Thyroid gland (tissue), 4 donors: ENCODE measurements at places on chromosomes 5 and 9.
A peak's percentile ranks its signal among the peaks of the same experiment; 100 is the strongest.

- H3K27ac ChIP-seq = peak overlapping the region; percentile 44
- H3K36me3 ChIP-seq = no peaks in the 10 kb centered on the region
- H3K4me1 ChIP-seq = peaks cover 20% of the 10 kb centered on the region
- no peaks in the 10 kb centered on the region for H3K27me3 ChIP-seq
- no peak overlapping the region for H3K4me3 ChIP-seq
These were observed 3.5 kb downstream of the RASEF start for GRCh38 chr9:83059417-83059816.

- no peaks in the 10 kb centered on the region for H3K27me3 ChIP-seq
- H3K36me3 ChIP-seq = no peaks in the 10 kb centered on the region
- no peak overlapping the region for H3K4me3 ChIP-seq
These were observed 268.2 kb downstream of the MAST4 start for GRCh38 chr5:66864240-66864884.

DNA sequence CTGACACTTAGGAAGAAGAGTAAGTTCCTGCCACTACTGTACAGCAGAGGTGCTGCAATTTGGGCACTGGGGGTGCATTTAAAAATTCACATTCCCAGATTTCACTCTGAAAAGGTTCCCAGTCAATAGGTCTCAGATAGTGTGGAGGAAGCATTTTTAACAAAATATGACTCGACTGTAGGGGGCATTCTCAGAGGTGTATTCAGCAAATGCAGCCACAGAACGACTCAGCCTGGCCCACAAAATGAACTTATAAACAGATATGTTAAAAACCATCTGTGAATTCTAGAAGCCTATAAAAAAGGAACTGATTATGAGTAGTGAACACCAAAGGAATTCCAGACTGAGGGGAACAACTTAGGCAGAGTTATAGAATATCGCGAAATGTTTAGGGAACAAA is 31.1 kb downstream of the MLLT3 start:
- no peaks in the 10 kb centered on the region for H3K27me3 ChIP-seq
- H3K4me3 ChIP-seq = no peak overlapping the region
- no peak overlapping the region for H3K27ac ChIP-seq

- peaks cover 14% of the 10 kb centered on the region for H3K4me1 ChIP-seq
- H3K27ac ChIP-seq = no peak overlapping the region
- no peaks in the 10 kb centered on the region for H3K27me3 ChIP-seq
These were observed 45.7 kb downstream of the CDK5RAP2 start for GRCh38 chr9:120534266-120534665.

GRCh38 chr5:59592101-59592500 is 301.4 kb downstream of the PDE4D start:
- no peaks in the 10 kb centered on the region for H3K36me3 ChIP-seq
- no peak for DNase-seq
- H3K27ac ChIP-seq = no peak overlapping the region
- H3K27me3 ChIP-seq = no peaks in the 10 kb centered on the region
- no peak overlapping the region for H3K4me3 ChIP-seq

GRCh38 chr9:91426123-91426745 is 2.6 kb upstream of the NFIL3 start:
- H3K27ac ChIP-seq = no peak overlapping the region
- H3K36me3 ChIP-seq = no peaks in the 10 kb centered on the region
- peaks cover 13% of the 10 kb centered on the region for H3K4me1 ChIP-seq
- DNase-seq = no peak
- no peaks in the 10 kb centered on the region for H3K27me3 ChIP-seq

- no peak overlapping the region for H3K27ac ChIP-seq
- no peaks in the 10 kb centered on the region for H3K4me1 ChIP-seq
- H3K4me3 ChIP-seq = no peak overlapping the region
- DNase-seq = no peak
- H3K36me3 ChIP-seq = no peaks in the 10 kb centered on the region
These were observed 8.9 kb downstream of the CFAP95 start for GRCh38 chr9:69829484-69829883.

- no peak overlapping the region for H3K27ac ChIP-seq
- H3K4me3 ChIP-seq = no peak overlapping the region
- no peak for DNase-seq
- no peaks in the 10 kb centered on the region for H3K36me3 ChIP-seq
- H3K4me1 ChIP-seq = peaks cover 17% of the 10 kb centered on the region
These were observed 2.8 kb upstream of the IL33 start for GRCh38 chr9:6212722-6213375.

- H3K27ac ChIP-seq = no peak overlapping the region
- H3K4me1 ChIP-seq = peaks cover 9% of the 10 kb centered on the region
- H3K4me3 ChIP-seq = no peak overlapping the region
These were observed 129.4 kb downstream of the ZSWIM6 start for GRCh38 chr5:61461417-61461816.

DNA sequence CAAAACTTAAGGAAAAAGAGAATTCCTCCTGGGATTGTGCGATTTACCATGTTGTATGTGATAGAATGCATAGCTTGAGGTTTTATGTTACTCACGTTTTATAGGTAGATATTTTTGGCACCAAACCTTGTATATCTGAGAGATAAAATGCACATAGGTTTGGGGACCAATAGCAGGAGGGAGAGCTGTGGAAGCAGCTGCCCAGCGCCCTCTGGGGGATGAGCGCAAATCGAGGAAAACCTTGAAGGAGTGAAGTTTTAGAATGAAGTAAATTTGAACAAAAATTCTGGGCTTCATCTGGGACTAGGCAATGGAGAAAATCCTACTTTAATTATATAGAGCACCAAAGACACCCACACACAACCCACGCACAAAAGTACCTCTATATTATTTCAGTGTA is 197.0 kb downstream of the ADCY2 start:
- H3K27ac ChIP-seq = no peak overlapping the region
- no peaks in the 10 kb centered on the region for H3K4me1 ChIP-seq
- H3K36me3 ChIP-seq = no peaks in the 10 kb centered on the region
- H3K27me3 ChIP-seq = no peaks in the 10 kb centered on the region

DNA sequence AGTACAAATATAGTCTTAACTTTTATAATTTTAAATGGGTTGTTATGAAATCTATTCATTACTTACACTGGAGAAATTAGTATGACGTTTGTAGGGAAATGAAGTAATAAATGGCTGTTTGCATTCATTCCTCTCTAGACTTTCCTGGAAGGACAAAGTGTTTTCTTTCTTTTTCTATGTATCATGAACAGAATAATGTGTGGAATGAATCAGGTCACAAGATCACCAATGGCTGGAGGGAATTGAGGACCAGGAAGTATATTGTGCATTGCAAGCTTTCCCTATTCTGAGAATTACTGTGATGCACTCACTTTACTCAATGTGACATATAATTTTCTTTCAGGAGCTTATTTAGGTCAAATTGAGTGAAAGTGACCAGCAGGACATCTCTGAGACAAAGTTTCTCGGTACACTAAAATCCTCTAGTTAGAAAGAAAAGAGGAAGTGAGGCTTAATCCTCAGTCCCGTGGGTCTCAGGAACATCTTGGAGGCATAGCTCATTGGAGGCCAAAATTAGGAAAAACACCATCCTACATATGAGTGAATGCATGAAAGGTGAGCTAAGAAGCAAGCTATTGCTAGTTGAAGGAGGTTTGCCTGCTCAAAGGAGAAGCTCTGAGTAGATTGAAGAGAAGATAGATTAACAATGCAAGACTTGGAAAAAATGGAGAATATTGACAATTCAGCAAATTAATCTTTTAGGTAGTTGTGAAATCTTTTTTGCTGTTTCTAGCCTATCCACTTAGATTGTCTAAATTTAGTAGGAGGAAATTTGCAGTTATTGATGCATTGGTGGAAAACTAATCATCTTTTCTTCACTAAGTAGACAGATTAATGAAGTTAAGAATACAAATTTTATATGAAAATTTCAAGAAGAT is 28.0 kb downstream of the ERAP2 start:
- no peaks in the 10 kb centered on the region for H3K36me3 ChIP-seq
- DNase-seq = no peak
- no peaks in the 10 kb centered on the region for H3K27me3 ChIP-seq
- H3K27ac ChIP-seq = no peak overlapping the region

GRCh38 chr5:150419630-150420270 is 7.0 kb upstream of the CD74 start:
- no peak for DNase-seq
- H3K4me1 ChIP-seq = no peaks in the 10 kb centered on the region
- H3K27ac ChIP-seq = no peak overlapping the region
- no peaks in the 10 kb centered on the region for H3K27me3 ChIP-seq
- H3K36me3 ChIP-seq = no peaks in the 10 kb centered on the region

- no peak overlapping the region for H3K4me3 ChIP-seq
- peaks cover 24% of the 10 kb centered on the region for H3K4me1 ChIP-seq
- peak overlapping the region; percentile 46 for H3K27ac ChIP-seq
- DNase-seq = peak; percentile 39
- H3K36me3 ChIP-seq = no peaks in the 10 kb centered on the region
These were observed 217.6 kb downstream of the NFIB start for GRCh38 chr9:14096258-14096922.

GRCh38 chr5:24245821-24246220 is 399.0 kb downstream of the CDH10 start:
- no peak for DNase-seq
- no peak overlapping the region for H3K27ac ChIP-seq
- H3K36me3 ChIP-seq = no peaks in the 10 kb centered on the region
- H3K27me3 ChIP-seq = no peaks in the 10 kb centered on the region

DNA sequence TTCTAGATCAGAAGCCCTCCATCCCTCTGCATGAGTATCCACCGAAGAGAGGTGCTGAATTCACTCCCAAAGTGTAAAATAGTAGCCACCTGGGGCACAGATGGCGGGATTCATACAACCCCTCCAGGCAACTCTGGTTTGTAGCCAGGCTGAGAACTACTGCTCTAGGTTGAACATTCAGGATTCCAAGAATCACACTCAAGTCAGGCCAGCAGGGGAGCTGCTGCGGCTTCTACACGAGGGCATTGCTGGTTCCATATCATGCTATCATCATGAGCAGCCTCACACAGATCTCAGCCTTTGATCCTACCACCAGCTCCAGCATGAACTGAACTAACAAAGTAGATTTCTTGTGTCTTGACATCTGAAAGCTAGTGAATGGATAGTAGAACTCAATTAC is 367.9 kb downstream of the DIRAS2 start:
- no peak overlapping the region for H3K27ac ChIP-seq
- no peaks in the 10 kb centered on the region for H3K27me3 ChIP-seq
- no peaks in the 10 kb centered on the region for H3K4me1 ChIP-seq

DNA sequence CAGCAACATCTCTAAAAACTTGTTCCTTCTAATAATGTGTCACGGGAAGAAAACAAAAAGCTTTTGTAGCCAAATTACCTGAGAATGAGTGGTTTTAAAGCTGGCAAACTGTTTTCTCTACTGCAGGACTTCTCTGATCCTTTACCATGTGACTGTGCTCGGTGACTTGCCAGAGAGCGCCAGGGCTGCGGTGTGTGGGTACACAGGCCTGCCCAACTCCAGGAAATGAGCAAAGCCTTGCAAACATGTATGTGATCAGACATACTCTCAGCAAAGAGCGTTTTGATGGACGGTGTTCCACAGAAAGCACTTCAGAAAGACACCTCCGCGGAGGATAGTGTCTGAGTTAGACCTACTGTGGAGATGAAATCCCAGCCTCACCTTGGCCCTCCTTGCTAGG is 157.3 kb downstream of the SPOCK1 start:
- no peak overlapping the region for H3K4me3 ChIP-seq
- no peaks in the 10 kb centered on the region for H3K4me1 ChIP-seq
- no peak overlapping the region for H3K27ac ChIP-seq
- no peaks in the 10 kb centered on the region for H3K36me3 ChIP-seq
- H3K27me3 ChIP-seq = no peaks in the 10 kb centered on the region

- no peaks in the 10 kb centered on the region for H3K36me3 ChIP-seq
- H3K4me1 ChIP-seq = no peaks in the 10 kb centered on the region
- no peak for DNase-seq
- H3K27me3 ChIP-seq = no peaks in the 10 kb centered on the region
- no peak overlapping the region for H3K4me3 ChIP-seq
These were observed 14.2 kb upstream of the AGGF1 start for GRCh38 chr5:77015938-77016569.

- no peaks in the 10 kb centered on the region for H3K27me3 ChIP-seq
- no peaks in the 10 kb centered on the region for H3K4me1 ChIP-seq
- no peaks in the 10 kb centered on the region for H3K36me3 ChIP-seq
- no peak overlapping the region for H3K27ac ChIP-seq
- no peak overlapping the region for H3K4me3 ChIP-seq
These were observed 168.6 kb downstream of the EFNA5 start for GRCh38 chr5:107501965-107502675.

- peaks cover 15% of the 10 kb centered on the region for H3K4me1 ChIP-seq
- no peak overlapping the region for H3K4me3 ChIP-seq
- H3K27ac ChIP-seq = no peak overlapping the region
- no peaks in the 10 kb centered on the region for H3K36me3 ChIP-seq
- no peak for DNase-seq
These were observed 174.0 kb downstream of the NR3C1 start for GRCh38 chr5:143229426-143229895.

- no peak overlapping the region for H3K27ac ChIP-seq
- no peak overlapping the region for H3K4me3 ChIP-seq
- H3K4me1 ChIP-seq = no peaks in the 10 kb centered on the region
- no peak for DNase-seq
- H3K27me3 ChIP-seq = no peaks in the 10 kb centered on the region
These were observed 94.9 kb upstream of the NREP start for GRCh38 chr5:111851631-111852548.
